ENCODE measurements at places on chromosomes 6 and 20.

GRCh38 chr20:62818592-62819493, 2.0 kb downstream of the COL9A3 start:
- DNase-seq: no peak

GRCh38 chr6:117359581-117359980, 66.2 kb downstream of the ROS1 start:
- no peak for DNase-seq

GRCh38 chr6:113540466-113540865, 316.7 kb upstream of the MARCKS start:
- DNase-seq: no peak

- DNase-seq: no peak
Measured at GRCh38 chr6:75283907-75284631, 523 bp downstream of the TMEM30A start.

GRCh38 chr20:1212607-1213396, 9.5 kb downstream of the C20orf202 start:
- peak; percentile 48 for DNase-seq

Measured in effector CD8-positive, alpha-beta T cell (primary cell).